ENCODE measurements at places on chromosomes 16 and 17.

DNA sequence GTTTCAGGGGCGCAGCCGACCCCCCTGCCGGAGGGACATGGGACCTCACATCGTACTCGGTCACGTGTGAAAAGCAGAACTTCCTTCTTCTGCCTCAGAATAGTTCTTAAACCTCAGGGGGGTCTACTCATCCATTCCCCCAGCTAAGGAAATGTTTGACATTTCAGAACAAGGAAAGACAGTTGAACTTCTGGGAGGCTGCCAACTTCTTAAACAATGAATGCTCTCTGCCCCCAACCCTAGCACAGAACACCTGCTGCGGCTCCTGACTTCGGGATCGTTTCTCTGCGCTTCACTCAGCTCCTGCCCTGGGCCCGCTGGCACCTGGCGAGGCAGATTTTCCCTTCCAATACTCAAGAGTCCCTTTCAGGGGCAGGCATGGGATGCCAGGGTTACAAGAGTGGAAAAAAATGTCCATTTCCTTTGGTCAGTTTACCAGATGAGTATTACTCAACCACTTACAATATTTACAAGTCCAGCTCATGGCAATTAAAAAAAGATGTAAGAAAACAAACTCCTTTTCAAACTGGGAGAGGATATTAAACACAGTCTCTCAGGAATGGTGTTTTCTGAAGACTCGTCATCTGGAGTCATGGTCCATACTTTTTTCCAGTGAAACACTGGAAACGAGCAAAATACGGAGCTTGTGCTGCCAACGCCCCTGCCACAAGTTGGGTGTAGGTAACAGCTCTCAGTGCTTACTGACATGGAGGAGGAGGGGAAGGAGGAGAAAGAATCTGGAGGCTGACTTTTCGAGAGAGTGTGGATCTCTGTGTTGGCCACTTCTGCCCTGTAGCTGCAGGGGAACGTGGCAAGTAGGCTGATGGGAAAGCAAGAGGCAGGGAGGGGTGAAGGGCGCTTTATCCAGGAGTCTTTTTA, 235.7 kb downstream of the NTN1 start:
- peak; percentile 66 for DNase-seq

DNA sequence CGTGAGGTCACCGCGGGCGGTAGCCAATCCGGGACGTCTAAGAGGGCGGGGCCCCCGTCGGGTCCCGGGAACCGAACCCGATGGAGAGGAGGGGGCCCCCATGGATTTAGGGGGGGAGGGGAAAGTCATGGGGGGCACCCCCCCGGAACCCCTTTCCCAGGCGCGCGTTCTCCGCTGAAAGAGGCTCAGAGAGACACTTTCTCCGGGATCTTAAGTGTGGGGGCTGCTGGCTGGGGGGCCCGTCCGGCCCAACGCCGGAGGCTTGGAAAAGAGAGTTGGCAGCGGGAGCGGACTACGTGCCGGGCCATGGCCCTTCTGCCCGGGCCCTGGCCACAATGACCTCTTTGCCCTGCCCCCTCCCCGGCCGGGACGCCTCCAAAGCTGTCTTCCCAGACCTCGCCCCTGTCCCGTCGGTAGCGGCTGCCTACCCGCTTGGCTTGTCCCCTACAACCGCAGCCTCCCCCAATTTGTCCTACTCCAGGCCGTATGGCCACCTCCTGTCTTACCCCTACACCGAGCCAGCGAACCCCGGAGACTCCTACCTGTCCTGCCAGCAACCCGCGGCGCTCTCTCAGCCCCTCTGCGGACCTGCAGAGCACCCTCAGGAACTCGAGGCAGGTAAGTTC, at the start of gene DLX4:
DLX4 (plus strand) TSS at position 57 of the 626 bp plus-strand sequence; CDS start at position 336, 279 bp downstream.
- DNase-seq = no peak

- no peak for DNase-seq
These were observed 24.9 kb downstream of the SAP30BP start for GRCh38 chr17:75691801-75692626.

GRCh38 chr17:80354336-80354735, 60.6 kb upstream of the ENDOV start:
- no peak for DNase-seq

GRCh38 chr17:70352834-70353233, 183.5 kb downstream of the KCNJ2 start:
- DNase-seq = no peak

DNA sequence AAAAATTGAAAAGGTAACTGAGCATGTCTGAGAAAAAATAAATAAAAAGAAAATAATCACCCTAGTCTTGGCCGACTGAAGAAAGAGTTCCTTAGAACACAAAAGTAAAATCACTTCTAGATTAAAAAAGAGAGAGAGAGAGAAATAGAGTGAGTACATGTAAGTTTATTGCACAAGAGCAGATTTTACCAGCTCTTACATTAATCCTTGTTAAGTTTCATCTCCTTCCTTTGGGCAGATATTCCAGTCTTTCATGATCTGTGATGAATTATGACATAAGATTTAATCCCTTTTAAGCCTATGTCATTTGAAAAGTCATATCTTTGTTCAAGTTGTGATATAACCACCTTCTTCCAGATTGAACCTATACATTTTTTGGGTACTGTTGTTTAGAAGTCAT, 54.8 kb downstream of the NFAT5 start:
- DNase-seq = no peak

GRCh38 chr17:69769050-69769449, 306.0 kb upstream of the KCNJ16 start:
- no peak for DNase-seq

DNA sequence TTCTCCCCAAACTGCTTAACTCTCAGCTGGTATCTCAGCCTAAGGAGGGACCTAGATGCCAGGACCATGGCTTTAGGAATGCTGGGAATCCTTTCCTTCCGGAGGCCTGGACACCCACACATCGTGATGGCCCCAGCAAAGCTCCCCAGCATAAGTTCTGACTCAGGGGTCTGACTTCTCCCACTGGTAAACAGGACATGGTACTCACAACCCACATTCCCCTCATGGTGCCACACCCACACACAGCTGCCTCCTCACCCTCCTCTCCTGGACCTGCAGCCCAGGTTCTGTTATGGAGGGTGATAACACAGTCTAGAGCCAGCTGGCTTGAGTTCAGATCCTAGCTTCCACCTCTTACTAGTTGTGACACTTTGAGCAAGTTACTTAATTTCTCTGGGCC, 719 bp upstream of the RNF227 start:
- DNase-seq = no peak

DNA sequence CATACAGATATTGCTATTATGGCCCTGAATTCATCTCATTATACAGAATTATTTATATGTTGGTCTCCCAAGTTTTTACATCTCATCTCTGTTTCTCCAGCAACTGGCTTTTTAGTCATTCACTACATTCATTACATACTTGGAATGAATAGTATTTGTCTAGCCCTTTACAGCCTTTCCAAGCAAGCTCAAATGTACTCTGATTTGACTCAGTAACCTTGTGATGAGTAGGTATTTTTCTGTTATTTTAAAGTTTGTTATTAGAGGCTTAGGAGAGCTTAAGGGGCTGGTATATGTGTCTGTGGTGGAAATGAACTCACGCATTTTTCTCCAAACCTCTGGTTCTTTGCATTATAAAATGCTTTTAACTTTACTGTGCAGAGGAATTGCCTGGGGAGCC, 224.7 kb downstream of the SNX29 start:
- DNase-seq = no peak

- DNase-seq = no peak
These were observed 40.2 kb upstream of the ZCCHC14 start for GRCh38 chr16:87533061-87533460.

DNA sequence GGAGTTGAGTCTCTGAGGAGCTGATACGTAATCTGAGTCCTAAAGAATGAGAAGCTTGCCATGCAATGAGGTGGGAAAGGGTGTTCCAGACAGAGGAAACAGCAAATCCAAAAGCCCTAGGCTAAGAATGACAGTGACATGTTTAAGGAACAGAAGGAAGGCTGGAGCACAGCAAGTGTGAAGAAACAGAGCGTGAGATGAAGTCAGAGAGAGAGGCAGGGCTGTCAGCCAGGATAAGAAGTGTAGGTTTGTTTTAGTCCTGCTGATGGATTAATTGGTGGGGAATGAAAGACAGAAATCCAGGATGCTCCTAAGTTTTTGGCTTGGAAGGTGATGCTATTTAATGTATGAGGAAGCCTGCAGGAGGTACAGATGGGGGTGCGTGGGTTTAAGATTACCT, 14.5 kb downstream of the MMP28 start:
- DNase-seq = no peak

DNA sequence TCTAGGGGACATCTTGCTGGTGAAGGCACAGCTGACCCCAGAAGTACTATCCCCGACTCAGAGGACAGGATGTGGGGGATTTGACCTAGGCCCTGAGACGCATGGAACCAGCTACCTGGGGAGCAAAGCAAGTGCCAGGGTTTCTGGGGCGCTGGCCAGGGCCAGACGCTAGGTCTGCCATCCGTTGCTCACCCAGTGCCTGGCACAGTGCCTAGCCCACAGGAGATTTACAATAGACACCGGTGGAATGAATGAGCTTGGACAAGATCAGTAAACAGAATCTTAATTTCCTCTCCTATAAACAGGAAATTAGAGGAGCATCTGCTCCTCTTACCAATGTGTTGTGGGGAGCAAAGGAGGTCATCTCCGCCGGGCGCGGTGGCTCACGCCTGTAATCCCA, 5.0 kb downstream of the RPRML start:
- DNase-seq = no peak

- peak; percentile 35 for DNase-seq
These were observed 8.7 kb downstream of the ABI3 start for GRCh38 chr17:49218941-49219913.
